ENCODE measurements at places on chromosomes 1 and 21.

GRCh38 chr1:68107771-68108170 lies 57.3 kb upstream of the DIRAS3 start:
- DNase-seq, result no peak

GRCh38 chr1:154193821-154194220 lies 1.9 kb upstream of the TPM3 start:
- DNase-seq, result no peak

- DNase-seq, result no peak
These were observed 27.9 kb downstream of the FAM163A start for GRCh38 chr1:179770887-179771502.

DNA sequence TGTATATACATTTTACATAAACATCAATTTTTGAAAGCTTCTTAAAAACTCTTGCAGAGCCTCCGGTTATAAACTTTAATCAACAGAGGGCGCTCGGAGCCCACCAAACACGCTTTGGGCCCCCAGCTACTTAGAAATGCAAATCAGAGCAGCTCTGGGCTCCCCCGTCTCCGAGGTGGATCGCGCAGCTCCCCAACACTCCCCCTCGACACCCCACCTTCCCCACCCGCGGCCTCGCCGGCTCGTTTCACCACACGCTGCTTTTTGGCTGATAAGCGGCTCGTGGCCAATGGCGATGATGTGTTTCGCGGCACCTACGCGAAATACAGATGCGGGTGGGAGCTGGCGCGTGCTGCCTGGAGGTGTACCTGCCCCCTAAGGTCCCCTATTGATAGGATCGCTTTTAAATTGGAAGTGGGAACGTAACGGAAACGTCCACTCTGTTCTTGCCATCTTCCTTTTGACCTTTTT lies 1.7 kb upstream of the KIF26B start:
- peak; percentile 71 for DNase-seq

GRCh38 chr21:28473530-28474220 lies 519.0 kb downstream of the LTN1 start:
- DNase-seq, result no peak

DNA sequence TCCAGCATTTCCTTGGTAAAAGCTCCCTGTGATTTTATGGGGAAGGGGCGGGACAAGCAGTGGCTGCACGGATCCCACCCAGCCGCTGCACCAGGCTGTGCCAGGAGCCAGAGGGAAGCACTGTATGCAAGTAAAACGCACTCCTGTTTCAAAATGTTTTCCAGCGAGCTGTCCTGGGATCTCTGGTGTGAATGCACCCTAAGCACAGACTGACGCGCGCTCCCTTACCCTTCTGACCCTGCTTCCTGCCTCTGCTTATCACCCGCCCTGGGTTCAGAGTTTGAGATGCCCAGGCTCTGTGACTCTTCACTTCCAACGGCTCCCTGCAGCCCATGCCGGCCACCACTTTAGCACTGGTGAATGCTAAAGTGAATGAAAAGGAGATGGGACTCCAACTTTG lies 131.2 kb downstream of the RHOU start:
- no peak for DNase-seq

DNA sequence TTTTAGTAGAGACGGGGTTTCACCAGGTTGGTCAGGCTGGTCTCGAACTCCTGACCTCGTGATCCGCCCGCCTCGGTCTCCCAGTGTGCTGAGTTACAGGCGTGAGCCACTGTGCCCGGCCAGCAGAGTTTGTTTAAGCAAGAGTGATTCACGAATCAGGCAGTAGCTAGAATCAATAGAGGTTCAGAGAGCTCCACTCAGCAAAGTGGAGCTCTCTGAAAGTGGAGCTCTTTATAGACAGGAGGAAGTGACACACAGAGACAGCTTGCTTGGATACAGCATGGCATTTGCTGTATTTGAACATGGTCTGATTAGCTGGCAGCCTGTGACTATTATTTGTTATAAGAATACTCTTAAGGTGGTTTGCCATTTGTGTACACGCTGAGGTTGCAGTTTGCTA lies 27.1 kb upstream of the CD34 start:
- DNase-seq, result no peak

GRCh38 chr1:51009381-51009780 lies 39.3 kb downstream of the CDKN2C start:
- DNase-seq, result no peak

- DNase-seq, result no peak
These were observed 1765.2 kb downstream of the NCAM2 start for GRCh38 chr21:22763442-22763841.

- DNase-seq, result no peak
These were observed 220.5 kb upstream of the B3GALT2 start for GRCh38 chr1:193406901-193407300.

DNA sequence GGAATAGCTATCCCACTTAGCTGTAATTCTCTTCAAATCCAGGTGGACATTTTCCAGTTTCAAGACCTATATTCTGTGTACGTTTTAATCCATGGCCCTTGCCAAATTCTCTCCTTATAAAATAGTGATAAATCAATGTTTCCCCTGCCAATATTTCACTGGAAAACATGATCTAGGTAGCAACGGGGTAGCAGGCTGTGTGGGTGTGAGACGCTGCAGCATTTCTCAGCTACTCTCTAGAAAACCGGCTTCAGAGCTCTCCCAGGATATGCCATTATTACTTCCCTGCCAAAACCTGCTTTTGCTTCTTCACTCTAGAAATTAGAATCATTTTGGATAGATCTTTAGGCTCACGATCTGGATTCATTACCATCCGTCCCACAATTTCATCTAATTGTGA lies 82.1 kb upstream of the SIPA1L2 start:
- no peak for DNase-seq

GRCh38 chr1:59775480-59775879 lies 39.3 kb upstream of the HOOK1 start:
- DNase-seq, result no peak
